ENCODE measurements at places on chromosomes 6 and 20.
A peak's percentile ranks its signal among the peaks of the same experiment; 100 is the strongest.

DNA sequence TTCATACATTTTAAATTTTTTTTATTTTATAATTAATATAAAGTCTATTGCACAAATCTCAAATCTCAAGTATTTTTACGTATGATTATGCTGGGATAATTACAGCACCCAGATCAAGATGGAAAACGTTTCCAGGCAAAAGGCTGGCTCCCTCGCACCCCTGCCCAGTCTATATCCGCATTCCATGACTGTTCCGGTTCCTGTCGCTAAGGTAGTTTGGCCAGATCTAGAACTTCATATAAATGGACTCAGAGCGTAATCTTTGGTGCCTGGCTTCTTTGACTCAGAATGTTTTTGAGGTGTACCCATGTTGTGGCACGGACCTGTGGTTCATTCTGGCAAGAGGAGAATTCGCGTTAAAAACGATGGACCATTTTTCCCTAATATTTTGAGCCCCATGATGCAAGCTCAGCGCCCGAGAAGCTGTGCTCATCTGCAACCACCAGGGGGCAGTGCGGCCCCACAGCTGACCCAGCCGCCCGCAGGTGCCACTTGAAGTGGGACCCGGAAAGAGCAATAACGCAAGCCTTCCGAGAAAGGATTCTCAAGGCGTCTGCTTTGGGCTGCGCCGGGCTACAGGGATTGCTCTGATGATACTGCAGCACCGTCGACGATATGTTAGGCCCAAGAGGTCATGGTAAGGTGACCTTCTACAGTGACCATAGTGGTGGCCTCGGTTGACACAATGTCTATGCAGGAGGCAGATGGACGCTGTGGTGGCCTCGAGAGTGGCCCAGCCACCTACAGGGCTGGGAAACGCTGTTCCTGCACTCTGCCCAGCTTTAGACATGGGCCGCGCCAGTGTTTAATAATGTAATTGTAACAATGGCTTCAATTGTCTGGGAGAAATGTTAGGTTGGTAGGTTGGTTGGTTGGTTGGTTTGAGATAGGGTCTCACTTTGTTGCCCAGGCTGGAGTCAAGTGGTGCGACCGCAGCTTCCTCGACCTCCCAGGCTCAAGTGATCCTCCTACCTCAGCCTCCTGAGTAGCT lies 160.1 kb downstream of the ZMYND8 start:
- peak; percentile 68 for DNase-seq

GRCh38 chr6:136532030-136532429 lies 18.2 kb downstream of the MAP7 start:
- no peak for DNase-seq

- no peak for DNase-seq
Measured at GRCh38 chr6:53347250-53347920, 1.4 kb downstream of the ELOVL5 start.

GRCh38 chr6:29744131-29744530 lies 20.9 kb downstream of the HLA-F start:
- DNase-seq, result no peak

GRCh38 chr6:14038467-14039437 lies 78.8 kb upstream of the CD83 start:
- DNase-seq, result no peak

DNA sequence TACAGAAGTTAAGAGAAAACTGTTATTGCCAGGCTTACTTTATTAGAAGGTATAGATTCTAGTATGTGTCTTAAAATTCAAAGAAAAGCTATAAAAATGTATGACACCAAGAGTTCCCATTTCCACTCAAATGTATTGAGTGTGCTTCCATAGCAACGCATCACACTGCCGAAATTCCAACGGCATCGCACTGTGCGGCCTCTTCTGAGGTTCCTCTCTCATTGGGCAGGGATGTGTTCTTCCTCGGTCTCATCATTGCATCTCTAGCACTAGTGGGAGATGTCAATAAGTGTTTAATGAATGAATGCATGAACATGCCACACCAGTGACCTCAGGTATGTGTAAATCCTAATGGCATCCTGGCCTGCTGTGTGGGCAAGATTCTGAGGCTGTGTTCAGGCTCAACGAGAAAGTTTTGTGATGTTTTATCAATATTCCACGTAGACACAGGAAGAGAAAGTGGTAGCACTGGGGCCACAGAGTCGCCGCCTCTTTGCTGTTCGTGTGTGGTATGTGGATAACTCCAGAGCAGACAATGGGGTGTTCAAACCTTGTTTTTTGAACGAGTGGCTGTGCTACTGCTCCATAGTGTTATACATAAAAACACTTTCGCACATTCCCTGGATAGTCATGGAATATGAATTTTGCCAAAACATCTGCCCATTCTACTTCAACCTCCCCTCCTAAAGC lies 171.6 kb downstream of the ADGB start:
- peak; percentile 11 for DNase-seq

GRCh38 chr6:125834348-125834747 lies 43.6 kb downstream of the NCOA7 start:
- no peak for DNase-seq

GRCh38 chr20:23585808-23586734 lies 17.8 kb upstream of the CST9L start:
- no peak for DNase-seq

DNA sequence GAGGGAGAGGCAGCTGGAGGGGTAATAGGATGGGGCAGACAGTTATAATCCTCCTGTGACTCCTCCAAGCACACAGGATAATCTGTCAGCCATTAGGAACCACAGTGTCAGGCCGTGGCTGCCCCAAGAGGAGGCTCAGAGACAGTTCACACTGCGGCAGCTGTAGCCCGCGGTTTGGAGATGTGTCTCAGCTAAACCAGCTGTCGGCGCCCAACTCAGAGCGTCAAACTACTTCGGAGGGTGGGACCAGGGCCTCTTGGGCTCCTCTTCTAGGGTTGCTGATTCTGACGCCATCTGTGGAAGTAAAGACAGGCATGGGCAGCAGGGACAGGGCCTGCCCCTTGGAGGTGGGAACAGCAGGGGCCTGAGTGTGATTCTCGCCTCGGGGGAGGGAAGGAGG lies 309.8 kb downstream of the CDC5L start:
- no peak for DNase-seq

DNA sequence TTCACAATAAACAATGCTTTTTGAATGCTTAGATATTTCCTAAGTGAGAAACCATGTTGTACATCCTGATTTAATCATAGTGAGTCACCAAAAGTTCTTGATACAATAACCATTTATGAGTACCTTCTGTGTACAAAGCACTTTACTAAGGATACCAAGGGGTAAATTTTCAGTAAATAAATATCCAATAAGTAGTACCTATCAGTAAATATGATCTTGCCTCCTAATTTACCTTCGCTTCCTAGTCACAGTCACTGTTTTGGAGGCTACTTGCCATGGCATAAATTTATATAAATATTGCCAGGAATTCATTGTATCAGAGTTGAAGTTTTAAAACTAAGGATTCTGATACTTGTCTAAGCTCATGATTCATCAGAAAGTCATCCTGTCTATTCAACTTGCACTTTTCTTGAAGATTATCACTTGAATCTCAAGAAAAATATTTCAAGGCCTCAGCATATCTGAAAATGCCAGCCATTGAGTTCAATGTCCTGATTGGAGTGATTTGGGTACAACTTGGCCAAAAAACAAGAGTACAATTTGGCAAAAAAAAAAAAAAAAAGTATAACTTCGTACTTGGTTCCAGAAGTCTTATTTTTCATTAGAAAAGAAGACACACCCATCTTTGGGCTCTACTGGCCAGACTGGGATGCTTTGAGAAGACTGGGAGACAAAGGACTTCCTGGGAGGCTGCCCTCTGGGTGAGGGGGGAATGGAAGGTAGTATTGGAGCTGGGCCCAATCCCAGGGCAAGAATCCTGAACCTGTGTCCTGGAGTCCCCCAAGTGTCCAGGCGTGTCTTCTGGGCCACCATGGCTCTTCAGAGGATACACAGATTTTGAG lies 32.8 kb downstream of the RAB22A start:
- no peak for DNase-seq

GRCh38 chr20:31861135-31861384 lies 9.3 kb downstream of the DUSP15 start:
- no peak for DNase-seq

- DNase-seq, result no peak
Measured at GRCh38 chr6:27287751-27288135, 24.3 kb downstream of the POM121L2 start.

- peak; percentile 36 for DNase-seq
Measured at GRCh38 chr20:59042151-59042795, at the start of gene PRELID3B. PRELID3B (minus strand) TSS chr20:59042786; CDS start chr20:59042730, 56 bp downstream.

GRCh38 chr6:166905013-166905412 lies 51.3 kb downstream of the RNASET2 start:
- no peak for DNase-seq

GRCh38 chr6:118746145-118746824 lies 94.9 kb upstream of the CEP85L start:
- DNase-seq, result peak; percentile 81

DNA sequence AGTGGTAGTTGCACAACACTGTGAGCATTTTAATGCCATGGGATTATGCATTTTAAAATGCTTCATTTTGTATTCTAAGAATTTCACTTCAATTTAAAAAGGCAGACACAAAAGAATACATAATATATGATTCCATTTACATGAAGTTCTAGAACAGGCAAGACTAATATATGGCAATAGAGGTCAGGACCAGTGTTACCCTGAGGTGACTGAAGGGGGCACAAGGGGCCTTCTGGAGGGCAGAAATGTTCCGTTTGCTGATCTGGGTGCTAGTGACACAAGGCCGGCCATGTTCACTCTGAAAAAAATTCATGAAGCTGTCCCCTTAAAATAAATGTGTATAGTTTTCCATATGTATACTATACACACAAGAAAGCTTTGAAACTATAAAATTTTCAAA lies 28.5 kb downstream of the TASP1 start:
- peak; percentile 22 for DNase-seq

DNA sequence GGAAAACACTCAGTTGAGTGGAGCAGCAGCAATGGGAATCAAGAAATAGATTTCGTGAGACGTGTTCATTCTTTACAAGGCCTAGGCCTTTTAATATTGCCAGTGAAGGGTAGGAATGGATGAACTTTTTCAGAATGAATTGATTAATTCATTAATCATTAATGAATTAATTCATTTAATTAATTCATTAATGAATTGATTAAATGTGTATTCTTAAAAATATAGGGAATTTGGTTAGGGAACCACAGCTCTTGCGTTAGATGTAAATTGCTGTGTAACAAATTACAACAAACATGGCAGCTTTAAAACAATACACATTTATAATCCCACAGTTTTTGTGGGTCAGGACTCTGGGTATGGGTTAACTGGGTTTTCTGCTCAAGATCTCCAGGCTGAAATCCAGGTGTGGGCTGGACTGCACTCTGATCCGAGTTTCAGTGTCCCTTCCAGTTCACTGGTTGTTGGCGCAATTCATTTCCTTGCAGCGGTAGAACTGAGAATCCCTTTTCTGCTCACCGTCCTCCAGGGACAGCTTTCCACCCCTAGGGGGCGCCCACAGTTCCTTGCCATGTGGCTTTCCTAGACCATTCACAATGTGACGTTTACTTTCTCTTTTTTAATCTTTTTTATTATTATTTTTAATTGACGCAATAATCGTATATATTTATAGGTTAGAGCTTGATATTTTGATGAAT lies 32.8 kb upstream of the BCAS1 start:
- peak; percentile 94 for DNase-seq

GRCh38 chr6:97557355-97557754 lies 274.3 kb upstream of the MMS22L start:
- no peak for DNase-seq

DNA sequence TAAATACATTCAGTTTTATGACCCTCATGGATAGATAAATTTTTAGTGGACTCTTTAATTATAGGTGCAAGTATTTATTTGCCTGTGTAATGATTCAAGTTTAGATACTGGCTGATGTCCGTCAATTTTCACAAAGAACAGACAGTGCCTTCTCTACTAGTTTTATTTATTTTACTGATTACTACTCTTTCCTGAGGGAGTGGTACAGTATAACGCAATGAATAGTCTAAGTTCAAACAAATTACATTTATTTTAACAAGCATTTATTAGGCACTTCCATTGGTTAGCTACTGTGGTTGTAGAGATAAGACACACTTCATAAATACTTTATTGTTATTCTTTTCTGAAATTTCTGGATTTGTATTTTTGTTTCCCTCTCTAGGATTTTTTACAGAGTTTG lies 74.3 kb downstream of the ADGRG6 start:
- DNase-seq, result no peak

DNA sequence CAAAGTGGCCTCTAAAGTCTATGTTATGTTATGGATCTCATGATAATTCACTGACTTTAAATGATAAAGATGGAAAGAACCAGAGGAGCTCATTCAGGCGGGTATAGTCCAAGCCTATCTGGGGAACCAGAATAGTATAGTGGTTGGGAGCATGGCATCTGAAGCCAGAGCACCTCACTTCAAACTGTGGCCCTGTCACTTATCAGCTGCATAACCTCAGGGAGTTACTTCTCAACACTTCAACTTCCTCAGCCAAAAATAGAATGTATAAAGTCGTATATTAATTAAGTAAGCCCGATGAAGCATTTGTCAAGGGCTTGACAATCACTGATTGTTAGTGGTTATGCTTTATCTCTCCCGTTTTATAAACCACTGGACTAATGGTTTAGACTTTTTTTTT lies 112.7 kb downstream of the RTN4IP1 start:
- DNase-seq, result no peak

DNA sequence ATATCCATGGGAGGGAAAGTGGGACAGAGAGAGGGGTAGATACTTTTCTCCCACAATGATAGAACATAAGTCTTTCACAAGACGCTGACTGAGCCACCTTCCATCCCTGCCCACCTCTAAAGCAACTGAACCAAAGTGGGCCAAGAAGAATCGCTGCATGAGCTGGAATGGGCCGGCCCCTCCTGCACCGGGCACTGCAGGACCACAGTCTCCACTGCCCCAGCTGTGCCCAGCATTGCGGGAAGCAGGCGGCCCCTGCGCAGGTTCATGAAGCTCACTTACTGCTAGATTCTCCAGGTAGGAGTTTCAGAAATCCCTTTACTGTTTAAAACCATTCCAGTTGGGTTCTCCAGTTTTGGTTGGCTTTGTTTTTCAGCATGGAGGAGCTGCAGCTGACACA lies 32.0 kb upstream of the CST7 start:
- no peak for DNase-seq

GRCh38 chr6:96626759-96627364 lies 63.9 kb downstream of the FHL5 start:
- DNase-seq, result peak; percentile 10

GRCh38 chr6:41545247-41545702 lies 906 bp upstream of the FOXP4 start:
- no peak for DNase-seq

DNA sequence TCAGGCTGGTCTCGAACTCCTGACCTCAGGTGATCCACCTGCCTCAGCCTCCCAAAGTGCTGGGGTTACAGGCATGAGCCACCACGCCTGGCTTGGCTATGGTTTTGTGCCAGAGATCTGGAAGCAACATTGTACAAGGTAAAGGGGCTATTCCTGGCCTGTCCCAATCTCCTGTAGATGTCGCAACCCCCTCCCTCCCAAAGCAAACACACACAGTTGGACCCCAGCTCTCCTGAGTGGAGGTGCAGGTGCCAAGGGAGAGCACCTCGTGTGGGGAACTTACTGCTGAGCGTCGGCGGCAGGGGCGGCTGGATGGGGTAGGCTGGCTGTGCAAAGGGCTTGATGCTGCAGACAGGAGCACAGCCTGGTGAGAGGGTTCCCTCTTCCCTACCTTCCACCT lies 8.8 kb downstream of the RPL10A start:
- DNase-seq, result no peak
